IMR-90 (cell line): ENCODE measurements at places on chromosomes 6 and 20. TPM values are rescaled to one million over a fixed set of nuclear protein-coding genes. Genes with fewer than 3 reads are reported as not detected.

LY6G6C gene
- not detected in 2 replicates for polyA plus RNA-seq

GRCh38 chr6:163529605-163530004, 115.1 kb downstream of the QKI start:
- peak; percentile 92 for DNase-seq

DNA sequence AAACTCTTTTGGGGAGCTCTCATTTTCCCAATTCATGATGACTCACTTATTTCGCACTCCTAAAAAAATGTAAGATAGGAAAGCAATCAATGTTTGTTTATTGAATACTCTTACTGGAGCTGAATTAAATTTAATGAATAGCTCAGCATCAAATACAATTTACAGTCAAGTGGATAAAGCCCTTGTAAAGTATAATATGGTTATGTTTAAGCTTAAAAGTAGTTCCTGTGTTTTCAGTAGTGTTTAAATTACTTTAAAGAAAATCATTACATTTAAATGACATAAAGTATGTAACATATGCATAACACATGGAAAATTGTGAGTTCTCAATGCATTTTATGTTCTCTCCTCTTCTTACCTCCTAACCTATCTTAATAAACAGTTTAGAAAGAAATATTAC, at the start of gene OR2B3:
Gene OR2B3, minus strand, starts transcription at position 101 of the 400 bp plus-strand sequence. Its CDS starts 65 bp downstream, at position 36.
- no peak for DNase-seq

DNA sequence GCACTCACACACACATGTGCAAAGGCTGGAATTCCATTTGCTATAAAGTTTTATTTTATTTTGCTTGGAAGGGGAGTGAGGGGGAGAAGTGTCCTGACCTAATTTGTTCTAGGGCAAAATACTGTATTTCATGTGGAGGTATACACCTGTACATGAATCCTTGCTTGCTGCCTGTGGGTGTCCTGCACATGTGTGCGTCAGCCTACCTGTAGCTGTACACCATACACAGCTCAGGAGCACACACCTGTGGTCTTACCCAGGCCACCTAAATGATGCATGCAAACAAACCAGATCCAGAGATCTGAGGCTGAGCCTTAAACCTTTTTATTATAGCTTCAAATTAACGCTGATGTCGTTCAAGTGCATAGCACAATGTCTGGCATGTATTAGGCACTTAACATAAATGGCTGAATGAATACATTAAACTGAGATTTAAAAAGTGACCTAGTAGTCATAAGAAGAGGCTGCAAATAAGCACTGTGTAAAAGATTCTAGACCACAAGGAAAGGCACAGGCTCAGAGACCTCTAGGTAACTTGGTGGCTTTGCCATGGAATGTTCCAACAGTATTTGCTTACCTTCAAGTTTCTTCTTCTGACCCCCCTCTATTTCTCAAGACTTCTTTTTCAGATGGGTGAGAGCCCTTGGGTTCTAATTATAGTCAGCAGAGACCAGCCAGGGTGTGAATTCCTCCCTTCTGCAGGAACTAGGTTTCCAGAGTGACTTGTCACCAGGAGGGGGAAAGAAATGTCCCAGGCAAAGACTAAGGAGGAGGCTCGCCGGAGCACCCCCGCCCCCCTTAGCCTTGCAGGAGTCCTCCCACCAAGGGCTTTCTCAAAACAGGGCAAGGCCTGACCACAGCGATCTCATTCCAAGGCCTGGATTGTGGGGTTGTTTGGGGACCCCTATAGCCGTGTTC, 13.4 kb downstream of the FOXC1 start:
- DNase-seq, result no peak

GRCh38 chr6:167441715-167442206, 116.9 kb downstream of the TTLL2 start:
- DNase-seq, result no peak

NR2E1 gene
- not detected in 2 replicates for polyA plus RNA-seq

DNA sequence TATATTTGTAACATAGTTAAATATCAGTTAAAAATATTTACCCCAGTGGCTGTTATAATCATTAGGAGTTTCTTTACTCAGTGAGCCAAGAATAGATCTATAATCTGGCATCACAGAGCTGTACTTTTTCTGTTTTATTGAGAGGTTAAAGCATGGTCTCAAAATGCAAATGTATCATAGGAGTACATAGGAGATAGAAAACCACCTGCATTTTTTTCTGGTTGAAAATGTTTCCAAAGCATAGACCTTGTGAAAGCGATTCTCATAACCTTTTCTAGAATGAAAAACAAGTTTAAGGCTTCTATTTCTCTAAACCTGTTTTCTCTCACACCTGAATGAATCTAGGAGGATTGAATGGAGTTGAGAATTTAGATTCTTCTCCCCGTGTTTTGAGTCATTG, 14.4 kb downstream of the KCNQ5 start:
- DNase-seq, result no peak

- DNase-seq, result no peak
These were observed 180.7 kb upstream of the PRSS16 start for GRCh38 chr6:27066802-27067201.

HLA-DMB gene
- 0.19 and 0.20 TPM in 2 replicates for polyA plus RNA-seq

BEND3 gene
- 1.2 and 1.3 TPM in 2 replicates for polyA plus RNA-seq
